Aorta (tissue), 5 donors: ENCODE measurements at places on chromosomes 3 and 15. TPM values are rescaled to one million over a fixed set of nuclear protein-coding genes. Genes with fewer than 3 reads are reported as not detected.

IL5RA gene
- not detected for total RNA-seq

TTC14 gene
- total RNA-seq = 73.6 TPM

SCN11A gene
- 0.93 TPM for total RNA-seq

SLC24A5 gene
- total RNA-seq = not detected

SLC22A14 gene
- 0.49 TPM for total RNA-seq

KNL1 gene
- 0.42 TPM for total RNA-seq

PLSCR5 gene
- not detected for total RNA-seq

TMEM40 gene
- total RNA-seq = not detected

FSIP1 gene
- 1.2 TPM for total RNA-seq

FGF12 gene
- 0.91 TPM for total RNA-seq

SERPINI2 gene
- 0.51 TPM for total RNA-seq

SKOR1 gene
- 1.2 TPM for total RNA-seq

WDR49 gene
- total RNA-seq = 1.7 TPM

C15orf61 gene
- total RNA-seq = 3.0 TPM

DNA sequence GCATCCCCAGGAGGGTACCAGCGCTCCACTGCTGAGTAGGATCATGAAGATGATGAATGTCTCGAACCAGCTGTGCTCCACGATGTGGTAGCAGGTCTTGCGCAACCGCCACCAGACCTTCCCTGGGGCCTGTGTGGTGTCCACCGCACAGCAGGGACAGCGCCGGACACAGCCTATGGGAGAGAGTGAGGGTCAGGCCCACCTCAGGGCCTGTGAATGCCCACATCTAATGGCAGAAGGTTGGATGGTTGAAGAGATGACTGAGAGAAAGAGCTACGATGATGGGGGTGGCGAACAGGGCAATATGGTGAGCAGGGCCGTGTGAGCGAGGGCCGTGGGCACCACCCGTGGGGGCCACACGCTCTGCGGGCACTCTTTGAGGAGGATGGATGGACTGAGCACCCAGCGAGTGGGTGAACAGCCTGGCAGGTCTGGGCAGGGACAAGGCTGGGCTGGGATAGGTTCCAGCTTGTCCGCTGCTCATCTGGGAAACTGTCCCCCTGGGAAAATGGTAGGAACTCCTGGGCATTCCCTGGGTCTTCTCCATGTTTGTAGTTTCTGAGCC is 74.1 kb downstream of the SCN5A start:
- no peak for DNase-seq

DNA sequence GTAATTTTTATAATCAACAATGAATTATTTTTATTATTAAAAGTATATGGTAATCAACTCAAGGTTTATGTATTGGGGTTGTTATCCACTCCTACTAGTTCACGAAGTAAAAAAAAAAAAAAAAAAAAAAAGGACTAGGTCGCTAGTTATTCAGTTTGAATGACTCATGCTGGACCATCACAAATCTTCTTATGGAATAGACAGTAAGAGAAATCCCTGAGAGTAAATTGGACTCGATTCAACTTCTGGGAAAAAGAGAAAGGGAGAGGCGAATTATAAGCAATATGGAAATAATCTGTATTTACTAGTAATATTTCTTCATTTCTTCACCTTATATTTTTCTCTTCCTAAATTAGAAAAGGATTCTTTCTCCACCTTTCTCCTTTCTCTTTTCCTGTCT is 2.0 kb downstream of the MYEF2 start:
- no peak for DNase-seq

- DNase-seq = no peak
Observed at GRCh38 chr3:30728143-30728542, 121.7 kb downstream of the TGFBR2 start.

GRCh38 chr3:37456270-37456708 is 281.9 kb upstream of the LRRFIP2 start:
- peak; percentile 88 for DNase-seq

GRCh38 chr3:150433347-150433746 is 25.2 kb downstream of the TSC22D2 start:
- DNase-seq = no peak

- DNase-seq = no peak
Observed at GRCh38 chr3:61828880-61829721, 267.7 kb downstream of the PTPRG start.

DNA sequence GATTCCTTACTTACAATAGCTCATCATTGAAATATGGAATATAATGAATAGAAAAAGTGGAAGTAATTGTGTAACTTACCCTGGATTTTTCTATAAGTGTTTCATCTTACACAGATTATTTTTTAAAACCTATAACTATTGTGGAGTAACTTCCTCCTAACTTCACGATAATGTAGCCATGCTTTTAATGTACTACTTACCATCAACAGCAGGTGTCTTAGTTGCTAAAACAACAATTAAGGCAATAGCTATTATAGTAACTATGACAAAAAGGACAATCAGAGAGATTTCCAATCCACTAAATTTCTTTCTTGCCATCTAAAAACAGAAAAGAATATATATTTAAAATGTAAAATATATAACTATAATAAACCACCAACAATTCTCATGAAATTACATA is 2.6 kb downstream of the SI start:
- DNase-seq = no peak

DNA sequence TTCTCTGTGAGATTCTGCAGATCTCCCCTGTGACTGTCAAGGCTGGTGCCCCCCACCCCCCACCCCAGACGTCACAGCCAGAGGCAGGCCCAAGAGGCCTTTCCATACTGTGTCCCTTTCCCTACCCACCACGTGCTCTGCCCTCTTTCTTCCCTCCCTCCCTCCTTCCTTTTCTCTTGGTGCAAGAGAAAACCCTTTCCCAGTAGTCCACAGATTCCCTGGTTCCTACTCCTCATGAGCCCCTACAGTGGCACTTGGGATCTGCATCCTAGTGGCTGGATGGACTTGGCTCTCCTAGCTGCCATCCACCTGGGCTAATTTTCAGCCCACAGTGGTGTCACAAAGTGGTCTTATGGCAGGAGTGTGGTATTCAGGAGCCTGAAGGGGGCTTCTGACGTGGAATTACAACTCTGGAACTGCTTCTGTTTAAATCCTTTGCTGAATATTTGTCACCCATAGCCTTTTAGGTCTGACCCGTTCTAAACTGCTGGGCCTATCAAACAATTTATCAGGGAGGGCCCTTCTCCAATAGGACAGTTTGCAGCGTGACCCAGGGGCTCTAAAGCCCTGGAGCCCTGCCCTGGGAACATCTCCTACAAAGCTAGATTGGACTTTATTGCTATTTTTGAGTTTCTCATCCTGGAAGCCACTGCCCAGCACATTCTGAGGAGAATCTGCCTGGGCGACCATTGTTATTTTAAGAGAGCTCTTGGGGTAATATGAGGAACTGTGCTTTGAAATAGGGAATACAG is 35.3 kb downstream of the KLF13 start:
- DNase-seq = no peak

DNA sequence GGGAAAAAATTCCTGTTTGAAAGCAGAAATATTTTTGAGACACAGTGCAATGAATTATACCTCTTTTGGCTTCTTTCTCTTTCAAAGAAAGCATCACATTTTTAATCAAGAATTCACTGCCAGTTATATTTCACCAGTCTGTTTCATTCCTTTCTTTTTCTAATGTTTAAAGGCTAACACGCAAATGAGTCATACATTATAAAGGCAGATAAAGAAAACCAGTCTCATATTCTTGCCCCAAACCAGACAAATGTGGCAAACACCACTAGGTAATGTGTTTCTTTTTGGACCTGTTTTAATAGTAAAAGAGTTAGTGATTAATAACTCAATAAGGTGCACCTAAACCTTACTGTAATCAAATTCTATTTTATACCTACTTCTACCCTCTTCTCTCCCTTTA is 83.8 kb downstream of the PLOD2 start:
- DNase-seq = no peak

- DNase-seq = no peak
Observed at GRCh38 chr3:42122261-42123011, 31.3 kb downstream of the TRAK1 start.

GRCh38 chr15:33157371-33158037 is 37.0 kb downstream of the FMN1 start:
- no peak for DNase-seq

DNA sequence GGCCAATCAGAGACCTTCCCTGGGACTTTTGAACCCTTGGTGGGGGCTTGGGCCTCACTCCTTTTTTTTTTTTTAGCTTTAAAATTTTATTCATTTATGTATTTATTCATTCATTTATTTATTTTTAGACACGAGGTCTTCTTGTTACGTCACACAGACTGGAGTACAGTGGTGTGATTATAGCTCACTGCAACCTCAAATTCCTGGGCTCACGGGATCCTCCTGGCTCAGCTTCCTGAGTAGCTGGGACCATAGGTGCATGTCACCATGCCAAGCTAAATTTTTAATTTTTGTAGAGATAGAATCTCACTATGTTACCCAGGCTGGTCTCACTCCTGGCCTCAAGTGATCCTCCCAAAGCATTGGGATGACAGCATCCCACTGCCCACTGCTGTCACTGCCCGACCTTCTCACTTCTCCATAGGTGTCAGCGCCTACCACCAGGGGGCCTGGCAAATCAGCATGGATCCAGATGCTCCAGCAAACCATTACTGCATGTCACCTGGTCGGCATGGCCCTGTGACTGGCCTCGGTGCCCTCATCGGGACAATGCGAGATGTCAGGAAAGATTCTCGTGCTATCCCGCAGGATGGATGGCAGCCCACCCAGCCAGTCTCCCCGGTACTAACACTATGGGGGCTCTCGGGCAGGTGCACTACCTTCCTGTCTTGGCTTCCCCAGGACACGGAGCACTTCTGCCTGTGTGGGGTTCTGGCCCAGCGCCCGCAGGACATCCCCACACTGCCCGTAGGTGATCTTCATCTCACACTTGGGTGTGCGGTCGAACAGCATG is 3.0 kb downstream of the MYL3 start:
- DNase-seq = peak; percentile 49

DNA sequence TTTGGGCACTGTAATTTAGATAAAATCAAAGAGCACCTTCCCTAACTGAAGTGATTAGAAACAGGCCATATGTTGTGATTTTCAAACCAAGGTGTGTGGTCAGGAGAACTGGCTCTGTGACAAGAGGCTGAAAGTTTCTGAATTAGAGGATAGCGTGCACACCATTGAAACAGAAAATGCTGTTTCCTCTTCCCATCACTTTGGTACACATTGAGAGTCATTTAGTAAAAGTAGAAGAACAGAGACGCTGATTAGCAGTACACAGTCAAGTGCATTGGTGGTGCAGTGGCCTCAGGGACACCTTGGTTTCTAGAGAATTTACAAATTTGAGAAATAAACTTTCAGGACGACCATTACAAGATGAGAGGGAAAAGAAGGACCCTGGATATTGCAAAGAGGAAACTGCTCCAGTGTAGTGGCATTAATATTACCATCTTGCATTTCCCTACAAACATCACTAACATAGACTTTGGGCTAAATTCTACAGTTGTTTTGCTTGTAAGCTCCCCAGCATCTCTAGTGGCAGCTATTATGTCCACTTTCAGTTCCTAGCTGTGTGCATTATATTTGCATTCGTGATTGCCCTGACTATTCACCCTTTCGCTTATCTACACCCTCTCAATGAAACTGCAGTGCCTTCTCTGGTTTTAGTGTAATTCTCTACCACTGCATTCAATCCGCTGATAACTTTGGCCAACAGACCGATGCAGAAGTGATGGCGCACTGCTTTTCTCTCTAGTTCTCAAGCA is 728.1 kb upstream of the GRM7 start:
- no peak for DNase-seq

DNA sequence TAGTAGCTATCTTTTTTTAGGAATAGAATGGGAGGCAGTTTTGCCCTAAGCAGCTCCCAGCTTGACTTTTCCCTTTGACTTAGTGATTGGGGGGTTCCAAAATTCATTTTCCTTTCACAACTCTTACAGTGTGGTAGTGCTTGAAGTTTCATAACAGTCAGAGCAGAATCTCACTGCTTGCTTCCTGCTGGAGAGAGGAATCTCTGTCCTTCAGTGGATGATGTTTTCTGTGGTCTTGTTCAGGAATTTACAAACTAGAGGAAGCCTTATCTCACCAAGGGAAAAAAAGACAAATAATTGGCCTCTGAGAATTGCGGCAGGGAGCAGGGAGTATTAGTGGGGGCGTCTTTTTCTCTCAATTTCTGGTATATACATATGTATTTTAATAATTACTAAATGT is 326.6 kb upstream of the C2CD4B start:
- DNase-seq = no peak

DNA sequence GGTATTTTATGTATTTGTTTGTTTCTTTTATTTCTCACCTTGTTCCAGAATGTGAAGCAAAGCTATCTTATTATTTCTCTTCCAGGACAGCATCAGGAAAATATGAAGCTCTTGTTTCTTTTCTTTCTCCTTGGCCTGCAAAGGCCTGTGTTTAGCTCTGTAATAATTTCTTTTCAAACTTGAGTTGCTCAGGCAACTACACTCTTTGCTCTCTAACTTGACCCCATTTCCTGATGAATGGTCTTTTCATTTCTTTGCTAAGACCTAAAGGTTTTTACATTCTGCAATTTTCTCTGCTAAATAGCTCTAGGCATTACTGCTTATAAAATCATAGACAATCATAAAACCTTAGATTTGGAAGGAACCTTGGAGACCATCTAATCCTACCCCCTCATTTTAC is 26.2 kb upstream of the ZNF770 start:
- DNase-seq = no peak

DNA sequence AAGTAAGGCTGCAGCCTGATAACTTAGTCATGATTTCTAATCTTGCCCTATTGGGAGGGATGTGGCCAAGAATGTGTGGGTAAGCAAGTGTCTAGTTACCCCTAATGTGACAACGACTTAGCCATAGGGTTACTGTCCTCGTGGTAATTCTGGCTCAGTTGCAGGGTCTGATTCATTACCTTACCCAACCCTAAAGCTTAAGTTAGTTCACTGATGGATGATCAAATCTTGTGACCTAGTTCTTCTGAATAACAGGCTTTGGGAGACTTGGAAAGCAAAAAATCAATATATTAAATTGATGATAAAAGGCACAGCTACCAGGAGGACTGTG is 1.6 kb upstream of the INTS14 start:
- no peak for DNase-seq

- no peak for DNase-seq
Observed at GRCh38 chr3:134407239-134407625, 33.0 kb upstream of the AMOTL2 start.

GRCh38 chr15:33284336-33284735 is 26.4 kb upstream of the RYR3 start:
- no peak for DNase-seq

- no peak for DNase-seq
Observed at GRCh38 chr3:24640330-24640877, 145.8 kb upstream of the THRB start.

GRCh38 chr3:126956866-126957650 is 25.9 kb upstream of the PLXNA1 start:
- DNase-seq = peak; percentile 73

DNA sequence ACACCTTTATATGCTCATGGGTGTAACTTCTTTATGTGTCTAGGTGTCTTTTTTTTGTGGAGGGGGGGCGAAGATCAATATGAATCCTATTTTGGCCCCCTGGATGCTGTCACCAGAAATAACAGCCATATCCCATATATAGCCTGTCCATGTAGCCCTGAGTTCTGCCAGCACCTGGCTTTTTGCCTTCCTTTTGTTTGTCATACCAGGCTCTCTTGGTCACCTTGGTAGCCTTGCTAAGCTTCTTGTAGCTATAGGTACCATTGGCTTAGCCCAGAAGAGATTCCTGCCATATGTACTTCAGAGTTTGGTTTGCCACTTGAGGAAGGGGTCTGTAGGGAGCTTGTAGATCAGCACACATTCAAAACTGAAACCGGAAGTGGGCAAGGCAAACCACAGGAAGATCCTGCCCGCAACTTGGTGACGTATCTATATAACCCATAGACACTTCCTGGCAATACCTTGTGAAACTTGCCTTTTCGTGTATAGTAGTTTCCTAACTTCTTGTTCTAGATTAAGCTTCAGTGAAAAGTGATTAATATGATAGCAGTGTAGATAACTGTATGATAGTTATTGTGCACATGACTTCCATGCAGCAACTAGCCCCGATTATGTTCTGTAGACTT is 11.9 kb downstream of the RASA2 start:
- peak; percentile 71 for DNase-seq
